Esophagus mucosa (tissue), 1 donor: ENCODE measurements at places on chromosomes 2 and 18. TPM values are rescaled to one million over a fixed set of nuclear protein-coding genes. Genes with fewer than 3 reads are reported as not detected.

GRCh38 chr18:23881778-23882177 is 132.8 kb upstream of the TTC39C start:
- no peak for ATAC-seq

LCT gene
- not detected for total RNA-seq

DNA sequence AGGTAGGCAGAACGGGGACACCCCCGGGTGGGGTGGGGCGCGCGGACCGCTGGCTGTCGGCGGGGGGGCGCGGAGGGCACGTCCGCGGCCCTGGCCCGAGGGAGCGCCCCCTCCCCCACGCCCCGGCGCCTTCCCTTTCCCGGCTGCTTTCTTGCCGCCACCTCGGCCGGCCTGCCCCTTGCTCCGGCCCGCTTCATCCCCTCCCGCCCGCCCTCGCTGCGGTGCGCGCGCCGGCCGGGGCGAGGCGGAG is 443 bp downstream of the VAPA start:
- ATAC-seq = no peak

- ATAC-seq = no peak
Measured at GRCh38 chr2:234821946-234822475, 129.8 kb upstream of the SH3BP4 start.

GRCh38 chr2:196295005-196295404 is 123.6 kb upstream of the STK17B start:
- ATAC-seq = no peak

POU3F3 gene
- not detected for total RNA-seq

DNA sequence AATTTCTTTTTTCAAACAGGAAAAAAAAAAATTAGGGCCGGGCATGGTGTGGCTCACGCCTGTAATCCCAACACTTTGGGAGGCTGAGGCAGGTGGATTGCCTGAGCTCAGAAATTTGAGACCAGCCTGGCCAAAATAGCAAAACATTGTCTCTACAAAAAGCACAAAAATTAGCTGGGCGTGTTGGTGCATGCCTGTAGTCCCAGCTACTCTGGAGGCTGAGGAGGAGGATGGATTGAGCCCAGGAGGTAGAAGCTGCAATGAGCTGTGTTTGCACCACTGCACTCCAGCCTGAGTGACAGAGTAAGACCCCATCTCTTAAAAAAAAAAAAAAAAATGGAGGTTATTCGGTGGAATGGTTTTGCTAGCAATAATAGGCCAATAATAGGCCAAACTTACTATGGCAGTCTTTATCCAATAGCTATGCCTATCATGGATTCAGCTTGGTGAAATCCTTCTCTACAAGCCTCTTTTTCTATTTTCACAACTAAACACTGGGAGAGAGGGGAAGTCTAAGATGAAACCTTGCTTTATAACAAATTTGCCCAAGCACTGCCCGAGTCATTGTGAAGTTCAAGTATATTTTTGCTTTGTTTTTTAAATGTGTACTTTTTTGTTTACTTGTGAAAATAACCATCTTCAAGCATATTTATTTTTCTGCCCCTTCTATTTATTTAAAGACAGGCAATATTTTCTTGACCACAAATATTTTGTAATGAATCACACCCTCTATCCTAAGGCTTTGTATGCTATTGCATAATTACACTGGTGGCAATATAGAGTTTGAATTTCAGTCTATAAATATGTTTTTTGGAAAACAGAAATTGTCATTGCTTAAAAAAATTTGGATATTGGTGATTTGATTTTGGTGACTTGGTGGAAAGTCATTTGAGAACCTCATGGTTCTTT is 20.0 kb upstream of the KYNU start:
- no peak for ATAC-seq

GRCh38 chr2:9883897-9884296 is 40.6 kb downstream of the TAF1B start:
- no peak for ATAC-seq

DNA sequence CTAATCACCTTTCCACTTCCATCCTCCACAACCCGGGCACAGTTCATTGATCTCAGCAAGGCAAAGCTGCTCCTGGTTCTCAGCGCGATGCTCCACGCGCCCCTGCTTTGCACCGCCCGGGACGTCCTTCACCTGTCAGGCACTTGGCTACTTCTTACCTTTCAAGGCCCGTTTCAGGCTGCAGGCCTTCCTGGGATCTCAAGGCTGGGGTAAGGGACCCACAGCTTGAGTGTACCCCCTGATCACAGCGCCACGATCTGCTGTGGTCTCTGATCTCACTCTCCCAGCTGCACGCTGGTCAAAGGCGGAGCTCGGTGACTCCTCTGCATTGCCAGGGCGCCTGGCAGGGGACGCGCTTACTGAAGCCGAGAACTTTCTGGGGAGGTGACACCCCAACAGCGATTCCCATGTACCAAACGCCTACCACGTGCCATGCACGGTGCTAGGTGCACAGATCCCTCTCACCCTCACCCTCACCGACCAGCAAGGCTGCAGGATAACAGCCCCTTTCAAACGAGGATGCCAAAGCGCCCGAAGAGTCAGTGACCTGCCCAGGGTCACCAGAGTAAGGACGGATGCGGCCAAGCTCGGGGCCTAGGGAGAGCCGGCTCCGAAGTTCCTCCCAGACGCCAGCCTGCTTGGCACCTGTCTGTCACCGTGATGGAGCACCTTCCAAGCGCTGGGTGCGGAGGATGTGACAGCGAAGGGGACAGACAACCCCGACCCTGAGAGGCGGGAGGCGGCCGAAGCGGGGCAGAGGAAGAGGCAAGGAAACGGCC is 818 bp downstream of the ITGB1BP1 start:
- peak; percentile 40 for ATAC-seq

GRCh38 chr2:661360-661635 is 15.9 kb downstream of the TMEM18 start:
- no peak for ATAC-seq

GRCh38 chr2:19120941-19121750 is 237.3 kb downstream of the OSR1 start:
- no peak for ATAC-seq

- ATAC-seq = no peak
Measured at GRCh38 chr2:217218269-217219163, 358.7 kb upstream of the TNP1 start.

KCNE4 gene
- total RNA-seq = 0.12 TPM

DNA sequence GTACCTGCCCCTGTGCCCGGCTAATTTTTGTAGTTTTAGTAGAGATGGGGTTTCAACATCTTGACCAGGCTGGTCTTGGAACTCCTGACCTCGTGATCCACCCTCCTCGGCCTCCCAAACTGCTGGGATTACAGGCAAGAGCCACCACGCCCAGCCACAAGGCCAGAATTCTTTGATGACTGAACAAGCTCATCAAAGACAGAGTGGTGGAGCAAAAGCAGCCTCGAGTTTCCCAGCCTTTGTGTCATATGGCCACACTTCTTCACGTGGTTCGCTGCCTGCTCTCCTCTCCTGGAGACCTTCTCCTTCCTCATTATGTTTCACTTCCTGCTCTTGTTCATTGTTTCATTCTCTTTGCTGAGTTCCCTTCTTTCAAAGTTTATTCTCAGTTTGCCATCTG is 9.9 kb upstream of the NPC1 start:
- no peak for ATAC-seq

DNA sequence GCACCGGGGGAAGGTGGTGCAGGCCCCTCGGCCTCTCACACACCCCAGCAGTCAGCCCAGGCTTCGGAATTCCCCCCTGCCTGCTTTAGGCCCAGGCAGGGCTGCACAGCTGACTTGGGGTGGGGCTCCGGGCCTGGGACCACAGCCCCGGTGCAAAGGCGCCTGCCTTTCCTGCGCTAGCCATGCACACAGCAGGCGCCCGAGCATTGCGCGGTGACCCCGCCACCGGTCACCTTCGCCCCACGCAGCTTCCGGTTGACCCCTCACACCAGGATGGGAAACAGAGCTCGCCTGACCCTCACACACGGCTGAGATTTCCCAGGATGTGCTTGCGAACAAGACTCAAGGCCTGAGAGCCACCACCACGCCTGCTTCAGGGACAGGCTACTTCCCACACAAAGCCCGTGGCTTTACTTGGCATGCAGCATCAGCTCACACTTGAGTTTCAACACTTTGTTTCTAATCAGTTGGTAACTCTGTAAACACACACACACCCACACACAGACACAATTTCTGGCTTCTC is 46.0 kb downstream of the SLC66A2 start:
- no peak for ATAC-seq

DNA sequence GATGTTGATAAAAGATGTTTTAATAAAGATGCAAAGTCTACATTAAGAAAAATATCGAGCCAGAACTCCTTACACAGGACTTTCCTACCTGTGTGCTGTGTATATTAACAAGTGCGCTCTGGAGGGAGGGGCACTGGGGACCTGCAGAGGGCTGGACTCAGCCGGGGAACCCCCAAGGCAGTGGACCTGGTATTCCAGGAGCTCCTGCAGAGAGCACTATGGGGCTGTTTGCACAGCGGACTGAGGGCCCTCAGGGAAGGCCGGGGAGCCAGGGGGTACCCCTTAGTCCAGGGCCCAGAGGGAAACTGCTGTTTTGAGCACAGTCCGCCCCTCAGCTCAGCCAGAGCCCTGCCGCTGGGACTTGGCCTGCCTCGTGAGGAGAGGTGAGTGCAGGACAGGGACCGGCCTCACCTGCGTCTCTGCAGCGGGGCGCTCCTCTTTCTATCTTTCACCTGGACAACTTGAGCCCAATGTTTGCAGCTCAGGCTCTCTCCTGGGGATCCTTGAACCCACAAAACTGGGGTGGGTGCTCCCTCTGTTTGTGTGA is 168.4 kb downstream of the ARL4C start:
- ATAC-seq = no peak

- ATAC-seq = no peak
Measured at GRCh38 chr2:153432381-153432780, 46.2 kb downstream of the RPRM start.
